ENCODE measurements at places on chromosomes 1 and 21.

GRCh38 chr1:226732856-226733291, 6.2 kb downstream of the ITPKB start:
- no peak for DNase-seq

GRCh38 chr21:14487490-14488432, 58.4 kb downstream of the SAMSN1 start:
- no peak for DNase-seq

GRCh38 chr1:1221887-1222574, 8.1 kb upstream of the TNFRSF4 start:
- no peak for DNase-seq

GRCh38 chr1:109331113-109331512, 24.3 kb upstream of the MYBPHL start:
- DNase-seq = no peak

GRCh38 chr1:111847466-111847865, 91.8 kb downstream of the DDX20 start:
- DNase-seq = no peak

DNA sequence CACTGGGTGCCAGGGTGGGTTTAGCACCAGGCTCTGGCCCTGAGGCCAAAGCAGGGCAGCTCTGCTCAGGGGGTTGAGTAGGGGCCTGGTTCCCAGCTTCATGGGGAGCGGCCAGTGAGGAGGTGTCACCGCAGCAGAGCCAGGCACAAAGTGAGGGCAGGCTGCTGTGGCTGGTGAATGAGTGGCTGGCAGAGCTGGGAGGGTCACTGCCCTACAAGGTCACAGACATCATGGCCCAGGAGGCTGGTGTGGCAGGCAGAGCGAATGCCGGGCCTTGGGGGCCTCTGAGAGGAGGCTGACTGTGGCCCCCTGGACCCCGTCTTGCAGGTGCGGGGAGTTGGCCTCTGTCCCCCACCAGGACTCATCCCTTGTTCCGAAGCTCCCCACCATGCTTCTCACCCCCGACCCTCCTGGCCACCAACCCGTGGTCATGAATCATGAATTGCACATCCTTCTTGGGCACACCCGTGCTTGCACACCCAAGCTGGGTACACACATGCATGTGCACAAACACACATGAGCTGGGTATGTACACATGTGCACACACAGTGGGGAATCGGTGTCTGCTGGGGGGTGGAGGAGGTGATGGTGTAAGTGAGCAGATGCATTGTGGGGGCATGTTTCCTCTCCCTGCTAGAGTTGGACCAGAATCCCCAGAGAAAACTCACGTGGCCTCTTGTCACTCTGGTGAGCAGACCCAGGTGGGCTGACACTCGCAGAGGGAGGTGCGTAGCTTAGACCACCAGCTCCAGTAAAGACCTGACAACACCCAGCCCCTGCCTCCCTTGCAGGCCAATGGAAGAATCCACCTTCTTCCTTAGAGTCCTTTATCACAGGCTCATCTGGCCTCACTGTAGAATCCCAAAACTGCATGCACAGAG, 4.8 kb upstream of the GNB1 start:
- DNase-seq = no peak

DNA sequence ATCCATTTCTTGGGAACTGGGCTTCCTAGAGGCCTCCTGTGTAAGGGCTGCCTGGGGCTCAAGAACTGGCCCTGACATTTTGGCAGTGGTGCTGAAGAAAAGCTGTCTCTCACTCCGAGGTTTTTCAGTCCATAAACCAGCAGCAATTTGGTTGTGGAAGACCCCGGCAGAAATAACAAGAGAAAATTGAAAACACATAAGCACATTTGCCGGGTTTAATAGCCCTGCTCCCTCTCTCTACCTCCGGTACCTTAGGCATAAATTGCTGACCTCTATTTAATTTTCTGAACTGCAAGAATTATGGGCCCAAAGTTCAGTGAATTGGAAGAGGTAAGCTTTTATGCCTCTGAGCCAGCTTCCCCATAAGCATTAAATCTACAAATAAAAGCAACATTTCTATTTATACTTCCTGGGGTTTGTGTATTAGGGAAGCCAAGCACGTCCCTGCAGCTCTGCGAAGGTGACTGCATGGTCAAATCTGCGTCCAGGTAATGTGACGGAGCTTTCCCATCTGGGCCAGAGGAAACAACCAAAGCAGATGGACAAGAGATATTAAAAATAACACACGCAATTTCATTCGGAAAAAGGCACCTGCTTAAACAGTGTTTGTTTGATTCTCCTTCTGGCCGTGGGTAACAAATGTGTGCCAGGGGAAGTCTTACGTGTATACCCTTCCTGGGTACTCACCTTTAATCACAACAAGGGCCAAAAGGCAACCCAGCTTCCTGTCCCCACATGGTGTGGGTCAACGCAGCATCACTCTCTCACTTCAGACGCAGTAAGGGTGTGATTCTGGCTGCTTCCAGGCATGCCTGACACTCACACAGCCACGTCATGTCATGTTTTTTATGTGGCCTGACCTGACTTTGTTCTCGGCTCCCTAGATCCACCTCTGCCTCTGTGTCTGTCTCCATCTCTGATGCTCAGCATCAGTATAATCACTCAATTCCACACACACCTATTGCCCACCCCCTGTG, 69.2 kb downstream of the PAPPA2 start:
- no peak for DNase-seq

DNA sequence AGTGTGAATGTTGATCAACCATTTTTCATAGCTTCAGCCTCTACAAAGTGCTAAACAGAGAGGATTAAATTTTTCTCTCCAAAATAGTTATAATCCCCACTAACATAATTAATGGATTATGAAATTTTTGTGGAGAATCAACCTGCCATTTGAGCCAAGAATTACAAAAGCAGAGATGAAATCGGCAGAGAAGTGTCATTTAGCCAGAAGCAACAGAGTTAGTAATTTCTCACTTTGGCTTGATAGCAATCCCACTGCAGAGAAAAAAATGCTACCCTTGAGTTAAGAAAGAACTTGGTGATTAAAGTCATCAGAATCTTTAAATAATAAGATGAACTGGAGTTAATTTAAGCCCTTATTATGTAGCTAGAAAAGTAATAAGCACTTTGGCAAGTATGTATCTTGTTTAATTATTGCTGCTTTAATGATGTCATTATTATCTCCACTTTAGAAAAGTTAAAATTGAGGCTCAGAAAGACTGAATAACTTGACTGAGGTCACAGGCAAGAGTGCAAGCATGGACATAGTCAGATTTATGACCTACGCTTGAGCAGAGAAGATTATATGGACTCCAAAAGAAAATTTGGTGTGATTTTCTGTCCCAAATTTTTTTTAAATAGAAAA, 37.3 kb downstream of the RGS4 start:
- DNase-seq = no peak

DNA sequence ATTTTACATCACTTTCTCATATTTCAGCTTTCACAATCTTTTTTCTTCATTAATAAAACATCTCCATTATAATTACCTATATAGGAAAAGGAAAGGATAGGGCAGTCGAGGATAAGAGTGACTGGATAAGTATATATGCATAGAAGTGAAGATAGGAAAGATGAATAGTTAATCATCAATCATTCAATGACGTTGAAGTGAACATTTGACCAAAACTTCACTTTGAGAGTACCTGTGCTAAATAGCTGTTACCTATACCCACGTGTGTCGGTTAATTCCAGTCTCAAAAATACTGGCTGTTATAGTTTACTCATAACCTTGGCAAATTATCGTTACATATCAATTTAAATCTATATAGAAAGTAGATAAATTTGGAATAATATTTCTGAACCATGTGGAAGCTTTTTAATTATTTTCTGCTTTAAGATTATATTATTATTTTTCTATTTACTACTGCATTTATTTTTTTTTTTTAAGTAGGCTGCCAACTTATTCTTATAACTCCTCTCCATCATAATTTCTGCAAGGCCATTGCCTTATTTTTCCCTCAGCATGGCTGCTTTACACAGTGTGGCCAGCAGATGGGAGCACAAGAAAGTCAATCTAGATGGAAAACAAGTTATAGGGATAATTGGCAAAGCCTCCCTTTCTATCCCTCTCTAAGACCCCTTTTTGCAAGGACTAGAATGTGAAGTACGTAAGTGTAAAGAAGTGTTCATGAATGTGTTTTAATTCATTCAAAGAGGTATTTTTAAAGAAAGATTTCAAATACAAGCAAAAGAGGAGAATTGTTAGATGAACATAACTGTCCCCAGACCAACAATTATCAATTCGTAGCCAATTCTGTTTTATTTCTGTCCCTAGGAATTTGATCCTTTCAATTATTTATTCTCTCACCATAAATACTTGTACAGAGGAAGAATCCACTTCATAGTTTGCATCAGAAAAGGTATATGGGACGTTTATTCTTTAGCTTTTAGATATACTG, 290.4 kb downstream of the KCNT2 start:
- DNase-seq = no peak

- DNase-seq = no peak
Measured at GRCh38 chr21:41643246-41643966, 123.4 kb downstream of the RIPK4 start.

- peak; percentile 45 for DNase-seq
Measured at GRCh38 chr1:212608959-212609700, 569 bp downstream of the ATF3 start.

- DNase-seq = no peak
Measured at GRCh38 chr1:178940068-178940765, 69.3 kb upstream of the ANGPTL1 start.
